Activated T-helper 1 cell treated with anti-CD3 and anti-CD28 coated beads, Interleukin-12 subunit alpha, Interleukin-12 subunit beta, Interleukin-2, Interleukin-4 antibody, amounts not matched to agents 30 ng/mL and 10 ng/mL and 1 ng/mL, durations not matched to agents 14 hours and 24 hours and 36 hours (primary cell): ENCODE measurements at places on chromosomes 7 and 10.
A peak's percentile ranks its signal among the peaks of the same experiment; 100 is the strongest.

- no peak overlapping the region for H3K27ac ChIP-seq
- H3K4me1 ChIP-seq = no peaks in the 10 kb centered on the region
- peaks cover 29% of the 10 kb centered on the region for H3K27me3 ChIP-seq
- DNase-seq = no peak
- H3K4me3 ChIP-seq = no peak overlapping the region
These were observed 158.0 kb upstream of the NPVF start for GRCh38 chr7:25386311-25386744.

DNA sequence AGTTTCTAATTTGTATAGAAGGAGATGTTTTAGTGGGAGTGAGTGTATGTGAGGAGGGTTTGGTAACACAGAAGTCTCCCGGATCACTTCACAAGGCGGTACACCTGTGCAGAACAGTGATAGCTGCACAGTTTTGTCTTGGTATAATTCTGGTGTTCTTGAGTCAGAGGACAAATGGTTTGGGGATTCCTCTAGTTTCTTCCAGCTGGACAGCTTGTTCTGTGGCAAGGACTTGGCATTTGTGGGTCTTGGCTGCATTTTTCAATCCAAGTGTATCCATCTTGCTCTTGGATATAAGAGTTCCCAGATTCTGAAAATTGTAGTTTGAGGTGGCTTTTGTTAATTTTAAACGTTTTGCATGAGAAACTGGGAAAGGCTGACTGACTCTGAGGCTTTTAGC, 135.7 kb downstream of the AHR start:
- peaks cover 6% of the 10 kb centered on the region for H3K27me3 ChIP-seq
- H3K27ac ChIP-seq = no peak overlapping the region
- no peaks in the 10 kb centered on the region for H3K36me3 ChIP-seq
- no peak overlapping the region for H3K4me3 ChIP-seq
- DNase-seq = no peak
- H3K4me1 ChIP-seq = no peaks in the 10 kb centered on the region

- H3K4me3 ChIP-seq = no peak overlapping the region
- peaks cover 9% of the 10 kb centered on the region for H3K27me3 ChIP-seq
- DNase-seq = no peak
- H3K27ac ChIP-seq = no peak overlapping the region
- H3K36me3 ChIP-seq = no peaks in the 10 kb centered on the region
- no peaks in the 10 kb centered on the region for H3K4me1 ChIP-seq
These were observed 51.4 kb upstream of the AMPH start for GRCh38 chr7:38682606-38683005.

DNA sequence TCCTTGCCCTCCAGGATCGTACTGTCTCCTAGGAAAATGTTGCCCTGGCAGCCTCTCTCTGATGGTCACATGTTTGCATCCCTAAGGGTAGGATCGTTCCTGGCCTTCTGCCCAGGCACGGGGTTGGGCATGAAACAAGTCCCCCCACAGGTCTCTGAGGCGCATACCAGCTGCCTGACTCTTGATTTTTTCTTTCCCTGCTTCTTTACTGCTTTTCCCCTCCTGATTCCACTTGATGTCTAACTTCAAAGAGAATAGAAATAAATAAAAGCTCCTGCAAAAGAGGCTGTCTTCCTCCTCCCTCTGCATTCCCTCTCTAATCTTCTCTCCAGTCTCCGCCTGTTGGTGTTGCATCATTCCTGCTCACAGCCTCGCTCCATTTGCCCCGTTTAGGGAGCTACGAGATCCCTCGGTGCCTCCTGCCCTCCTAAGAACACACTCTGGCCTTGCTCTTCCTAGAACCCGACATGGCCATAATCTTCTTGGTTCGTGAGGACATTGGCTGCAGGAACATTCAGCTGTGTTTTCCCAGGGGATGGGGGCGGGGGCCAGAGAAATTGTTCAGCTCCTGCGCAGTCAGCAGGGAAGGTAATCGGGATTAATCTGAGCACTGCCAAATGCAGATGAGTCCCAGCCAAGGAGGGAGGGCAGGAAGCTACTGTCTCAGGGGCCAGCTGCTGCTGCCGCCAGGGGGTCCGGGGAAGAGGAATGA, 26.0 kb downstream of the LEP start:
- H3K27me3 ChIP-seq = peaks cover 20% of the 10 kb centered on the region
- no peak overlapping the region for H3K4me3 ChIP-seq
- H3K4me1 ChIP-seq = no peaks in the 10 kb centered on the region
- H3K36me3 ChIP-seq = no peaks in the 10 kb centered on the region
- no peak overlapping the region for H3K27ac ChIP-seq

- peaks cover 5% of the 10 kb centered on the region for H3K4me1 ChIP-seq
- peak; percentile 50 for DNase-seq
- peaks cover 2% of the 10 kb centered on the region for H3K36me3 ChIP-seq
- H3K4me3 ChIP-seq = no peak overlapping the region
- peak overlapping the region; percentile 40 for H3K27ac ChIP-seq
These were observed 9.4 kb downstream of the NXPH1 start for GRCh38 chr7:8442814-8443304.

DNA sequence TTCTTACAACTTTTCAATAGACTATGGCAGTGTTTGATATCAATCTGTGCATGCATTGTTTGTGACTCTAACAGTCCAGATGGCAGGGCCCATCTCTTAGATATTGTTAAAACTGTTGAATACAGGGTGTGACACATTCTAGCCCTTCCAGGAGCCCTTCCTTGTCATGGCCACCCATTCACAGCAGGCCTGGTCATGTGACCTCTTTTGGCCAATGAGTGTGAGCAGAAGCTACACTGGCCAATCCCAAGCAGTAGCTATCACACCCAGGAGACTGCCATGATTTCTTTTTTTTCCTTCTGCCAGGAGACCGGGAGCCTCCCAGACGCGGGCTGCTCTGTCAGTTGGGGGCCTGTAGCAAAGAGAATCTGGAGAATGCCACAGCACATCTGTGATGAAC, 655.4 kb upstream of the MKI67 start:
- no peak overlapping the region for H3K27ac ChIP-seq
- no peaks in the 10 kb centered on the region for H3K27me3 ChIP-seq
- H3K4me3 ChIP-seq = no peak overlapping the region
- no peak for DNase-seq

DNA sequence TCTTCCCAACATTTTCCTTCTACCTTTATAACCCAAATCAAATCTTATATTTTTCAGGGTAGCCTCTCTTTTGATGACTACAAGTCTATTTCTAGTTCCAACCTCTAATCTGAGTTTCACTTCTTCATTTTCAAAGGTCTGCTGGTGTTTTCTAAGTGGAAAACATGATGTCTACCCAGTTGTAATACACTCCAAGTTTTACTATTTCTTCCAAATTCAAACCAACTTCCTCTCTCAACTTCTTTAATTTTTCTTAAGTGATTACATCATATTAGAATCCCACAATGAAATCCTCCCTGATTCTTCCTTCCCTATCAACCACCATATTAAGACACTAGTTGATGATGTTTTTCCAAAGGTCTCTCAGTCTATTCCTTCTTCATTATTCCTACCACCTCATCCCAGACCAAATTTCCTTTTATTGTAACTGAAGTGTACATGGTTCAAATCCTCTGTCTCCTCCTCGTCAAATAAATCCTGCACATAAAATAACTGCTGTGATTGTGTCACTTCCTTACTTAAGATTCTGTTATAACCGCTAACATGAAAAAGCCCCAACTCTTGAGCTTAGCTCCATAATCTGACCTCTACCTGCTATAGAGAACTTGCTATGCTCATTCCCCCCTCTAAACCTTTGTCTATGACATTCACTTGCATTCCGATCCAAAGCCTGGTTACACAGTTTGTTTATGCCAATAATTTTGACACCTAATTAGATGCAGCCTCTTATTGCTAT, 12.7 kb downstream of the TAS2R38 start:
- H3K4me3 ChIP-seq = no peak overlapping the region
- no peak overlapping the region for H3K27ac ChIP-seq
- no peaks in the 10 kb centered on the region for H3K27me3 ChIP-seq
- H3K4me1 ChIP-seq = no peaks in the 10 kb centered on the region

DNA sequence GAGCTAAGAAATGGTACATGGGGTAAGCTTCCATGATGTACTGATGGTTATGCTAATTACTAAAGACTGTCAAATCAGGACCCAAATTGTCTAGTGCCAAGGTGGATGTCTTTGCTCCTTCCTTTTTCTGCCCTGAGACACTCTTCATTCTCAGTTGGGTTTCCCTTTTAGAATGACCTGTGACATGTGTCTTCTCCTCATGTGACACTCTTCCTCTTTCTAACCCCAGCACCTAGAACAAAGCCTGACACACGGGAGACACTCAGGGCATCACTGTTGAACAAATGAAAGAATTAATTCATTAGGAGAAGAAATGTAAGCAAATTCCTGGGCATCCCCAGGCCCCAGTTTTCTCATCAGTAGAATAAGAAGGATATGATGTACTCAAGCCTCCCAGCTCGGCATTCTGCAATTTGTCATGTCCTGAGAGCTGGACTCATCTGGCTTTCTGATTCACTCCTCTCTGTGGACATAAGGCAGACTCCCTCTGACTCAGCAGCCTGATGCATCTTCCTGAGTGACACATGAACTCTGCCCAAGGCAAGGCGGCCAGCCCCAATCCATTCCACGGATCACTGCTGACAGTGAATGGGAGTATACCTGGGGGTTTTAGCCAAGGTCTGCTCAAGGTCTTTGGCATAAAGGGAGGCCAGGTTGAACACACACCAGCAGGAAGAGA, 473.8 kb downstream of the KCNMA1 start:
- no peak overlapping the region for H3K27ac ChIP-seq
- H3K36me3 ChIP-seq = no peaks in the 10 kb centered on the region
- no peak for DNase-seq
- no peaks in the 10 kb centered on the region for H3K4me1 ChIP-seq

DNA sequence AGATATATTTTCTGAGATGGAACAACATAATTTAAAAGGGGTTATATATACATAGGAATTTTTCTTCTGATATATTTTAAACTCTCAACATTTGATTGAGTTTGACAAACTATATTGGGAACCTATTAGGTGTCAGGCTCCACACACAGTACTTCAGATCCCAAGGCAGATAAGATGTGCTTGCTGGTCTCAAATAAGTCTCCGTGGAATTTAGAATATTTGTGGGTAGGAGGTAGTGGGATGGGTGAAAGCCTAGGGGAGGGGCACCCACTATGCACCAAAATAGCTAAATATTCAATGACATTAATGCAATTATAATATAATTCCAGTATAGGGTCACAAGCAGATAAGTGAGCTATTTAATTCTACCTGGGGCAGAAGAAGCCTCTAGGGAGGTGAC, 81.5 kb downstream of the ARL4A start:
- peaks cover 14% of the 10 kb centered on the region for H3K27me3 ChIP-seq
- DNase-seq = no peak
- H3K4me3 ChIP-seq = no peak overlapping the region
- no peak overlapping the region for H3K27ac ChIP-seq
- no peaks in the 10 kb centered on the region for H3K4me1 ChIP-seq

DNA sequence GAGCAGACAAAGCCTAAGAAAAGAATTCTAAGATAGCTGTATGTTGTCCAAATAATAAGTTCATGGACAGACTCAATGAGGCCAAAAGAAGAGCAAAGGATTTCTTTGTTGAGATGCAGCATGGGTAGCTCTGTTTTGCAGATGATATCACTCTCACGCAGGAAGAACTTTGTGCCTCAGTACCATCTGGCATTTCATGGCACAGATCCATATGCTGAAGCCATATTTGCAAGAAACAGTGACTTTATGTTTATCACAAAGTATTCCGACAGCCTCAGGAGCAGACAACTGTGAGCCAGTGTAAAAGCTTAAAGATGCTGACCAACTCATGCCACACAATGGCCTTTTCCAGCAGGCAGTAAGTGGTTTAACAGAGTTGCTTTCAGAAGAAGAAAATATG, 45.5 kb upstream of the RNF148 start:
- H3K4me1 ChIP-seq = no peaks in the 10 kb centered on the region
- no peak overlapping the region for H3K27ac ChIP-seq

- DNase-seq = no peak
- H3K4me3 ChIP-seq = no peak overlapping the region
- H3K27ac ChIP-seq = no peak overlapping the region
- no peaks in the 10 kb centered on the region for H3K4me1 ChIP-seq
These were observed 435.5 kb downstream of the TCERG1L start for GRCh38 chr10:130875897-130876472.

DNA sequence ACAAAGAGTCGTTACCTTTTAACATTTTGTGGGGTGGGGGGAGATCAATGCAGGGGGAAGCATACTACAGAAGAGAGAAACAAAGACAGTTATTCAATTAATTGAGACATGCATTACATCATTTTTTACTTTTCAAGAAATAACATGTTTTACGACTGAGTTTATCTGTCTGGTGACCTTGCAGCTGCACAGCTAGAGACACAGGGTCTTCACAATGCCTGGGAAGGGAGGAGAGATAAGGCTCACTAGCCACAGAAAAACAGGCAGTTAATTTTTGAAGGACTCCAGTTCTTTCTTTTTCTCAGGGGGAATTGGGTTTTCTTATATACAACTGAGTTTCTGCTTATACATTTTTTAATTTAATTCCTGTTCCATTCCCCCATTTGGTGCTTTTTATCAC, 30.1 kb downstream of the ZPBP start:
- peaks cover 15% of the 10 kb centered on the region for H3K27me3 ChIP-seq
- no peaks in the 10 kb centered on the region for H3K36me3 ChIP-seq
- no peak for DNase-seq
- H3K4me1 ChIP-seq = no peaks in the 10 kb centered on the region

- peaks cover 5% of the 10 kb centered on the region for H3K27me3 ChIP-seq
These were observed 227.9 kb upstream of the PRSS58 start for GRCh38 chr7:142485617-142486226.

DNA sequence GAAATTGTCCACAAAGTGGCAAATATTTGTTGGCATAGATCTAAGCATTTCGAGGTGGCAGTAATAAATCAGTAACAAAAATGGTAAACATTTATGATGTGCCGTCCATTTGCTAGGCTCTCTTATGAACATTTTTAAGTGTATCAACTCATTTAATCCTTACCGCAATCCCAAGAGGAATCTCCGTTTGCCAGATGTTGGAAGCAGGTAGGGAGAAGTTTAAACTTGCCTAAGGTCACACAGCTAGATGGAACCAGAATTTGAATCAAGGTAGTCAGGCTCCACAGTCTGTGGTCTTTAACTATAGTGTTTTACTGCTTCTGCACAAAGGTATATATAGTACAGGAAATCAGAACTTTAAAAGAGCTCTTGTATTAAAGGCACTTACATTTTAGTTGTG, 2.6 kb downstream of the MKLN1 start:
- DNase-seq = no peak
- peaks cover 58% of the 10 kb centered on the region for H3K4me1 ChIP-seq
- H3K27ac ChIP-seq = no peak overlapping the region

DNA sequence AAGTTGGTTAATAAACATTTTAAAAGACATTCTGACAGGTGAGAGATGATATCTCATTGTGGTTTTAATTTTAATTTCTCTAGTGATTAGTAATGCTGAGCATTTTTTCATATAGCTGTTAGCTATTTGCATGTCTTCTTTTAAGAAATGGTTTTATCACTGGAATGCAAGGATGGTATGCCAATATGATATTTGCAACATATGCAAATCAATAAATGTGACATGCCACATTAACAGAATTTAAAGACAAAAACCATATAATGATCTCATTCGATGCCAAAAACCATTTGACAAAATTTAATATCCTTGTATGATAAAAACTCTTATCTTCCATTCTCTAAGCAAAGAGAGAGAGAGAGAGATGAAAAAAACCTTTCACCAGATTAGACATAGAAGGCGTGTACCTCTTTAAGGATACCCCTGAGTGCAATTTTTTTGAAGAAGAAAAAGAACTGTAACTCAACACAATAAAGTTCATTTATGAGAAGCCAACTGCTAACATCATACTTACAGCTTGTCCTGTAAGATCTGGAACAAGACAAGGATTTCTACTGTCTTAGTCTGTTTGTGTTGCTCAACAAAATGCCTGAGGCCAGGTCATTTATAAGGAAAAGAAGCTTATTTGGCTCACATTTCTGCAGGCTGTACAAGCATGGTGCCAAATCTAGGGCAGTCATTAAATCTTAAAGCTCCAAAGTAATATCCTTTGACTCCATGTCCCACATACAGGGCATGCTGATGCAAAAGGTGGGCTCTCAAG, 39.7 kb upstream of the ZMYND11 start:
- H3K4me3 ChIP-seq = no peak overlapping the region
- H3K27ac ChIP-seq = no peak overlapping the region
- H3K36me3 ChIP-seq = no peaks in the 10 kb centered on the region
- DNase-seq = no peak
